HCT116 (cell line): ENCODE measurements at places on chromosomes 6 and 20. TPM values are rescaled to one million over a fixed set of nuclear protein-coding genes. Genes with fewer than 3 reads are reported as not detected.

BMP2 gene
- total RNA-seq: 0.15 TPM

DNA sequence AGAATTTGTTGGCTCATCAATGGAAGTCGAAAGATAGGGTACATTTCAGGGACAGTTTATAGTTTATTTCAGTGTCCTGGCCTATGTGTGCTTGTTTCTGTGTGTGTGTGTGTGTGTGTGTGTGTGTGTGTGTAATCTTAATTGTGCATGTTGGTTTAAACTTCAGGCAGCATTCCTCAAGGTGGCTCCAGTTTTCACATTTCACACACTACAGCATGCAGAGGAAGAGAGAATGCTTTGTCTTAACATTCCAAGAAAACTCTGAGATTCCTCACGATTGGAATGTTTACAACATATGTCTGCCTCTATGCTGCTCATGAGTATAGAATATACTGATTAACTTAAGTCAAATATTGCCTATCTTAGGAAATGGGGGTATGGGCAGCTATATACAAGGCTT lies 332.6 kb upstream of the EPHA7 start:
- no peak overlapping the region for H3K4me3 ChIP-seq
- H3K4me1 ChIP-seq: no peaks in the 10 kb centered on the region
- no peaks in the 10 kb centered on the region for H3K36me3 ChIP-seq
- no peak for DNase-seq
- no peaks in the 10 kb centered on the region for H3K27me3 ChIP-seq

KCNK17 gene
- total RNA-seq: not detected

C6orf15 gene
- total RNA-seq: not detected

GPR63 gene
- 3.5 TPM for total RNA-seq

GRCh38 chr6:29676981-29677601 lies 3.9 kb downstream of the ZFP57 start:
- H3K27me3 ChIP-seq: no peaks in the 10 kb centered on the region
- no peaks in the 10 kb centered on the region for H3K36me3 ChIP-seq
- H3K27ac ChIP-seq: no peak overlapping the region
- no peaks in the 10 kb centered on the region for H3K4me1 ChIP-seq

MRAP2 gene
- 1.4 TPM for total RNA-seq

DNA sequence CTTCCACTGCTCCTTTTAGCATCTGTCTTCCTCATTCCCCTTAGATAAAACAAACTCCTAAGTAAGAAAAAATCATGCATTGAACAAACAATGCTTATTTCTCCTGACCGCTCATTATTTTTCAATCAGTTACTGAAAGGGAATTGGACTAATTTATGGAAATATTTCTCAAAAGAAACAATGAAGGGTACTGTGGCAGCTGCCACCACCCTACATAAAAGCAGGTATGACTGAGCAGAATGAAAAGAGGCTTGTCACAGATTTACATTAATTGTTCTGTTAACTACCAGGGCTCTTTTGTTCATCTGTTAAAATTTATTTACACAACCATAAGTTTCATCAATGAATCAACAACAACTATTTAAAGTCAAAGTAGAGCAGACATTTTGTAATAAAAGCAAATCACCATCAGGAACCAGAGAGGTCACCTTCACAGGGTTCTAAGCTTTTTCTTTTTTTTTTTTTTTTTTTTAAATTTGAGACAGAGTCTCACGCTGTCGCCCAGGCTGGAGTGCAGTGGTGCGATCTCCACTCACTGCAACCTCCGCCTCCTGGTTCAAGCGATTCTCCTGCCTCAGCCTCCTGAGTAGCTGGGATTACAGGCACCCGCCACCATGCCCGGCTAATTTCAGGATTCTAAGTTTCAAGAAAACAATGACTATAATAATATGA lies 204.0 kb downstream of the PTPRK start:
- no peak for DNase-seq
- no peaks in the 10 kb centered on the region for H3K4me1 ChIP-seq
- no peak overlapping the region for H3K27ac ChIP-seq
- H3K27me3 ChIP-seq: no peaks in the 10 kb centered on the region

IRF4 gene
- total RNA-seq: 1.2 TPM

- H3K27ac ChIP-seq: peak overlapping the region; percentile 99; the same call in 1 of the 2 replicates
- peak overlapping the region; percentile 14; the same call in 1 of the 2 replicates for H3K4me3 ChIP-seq
- H3K36me3 ChIP-seq: no peaks in the 10 kb centered on the region
- DNase-seq: peak; percentile 89
- H3K4me1 ChIP-seq: peaks cover 51% of the 10 kb centered on the region
- no peaks in the 10 kb centered on the region for H3K27me3 ChIP-seq
Observed at GRCh38 chr6:26118999-26119398, 31.8 kb downstream of the HFE start.

MCCD1 gene
- total RNA-seq: not detected

CAGE1 gene
- total RNA-seq: 0.20 TPM

GRCh38 chr6:35496036-35496840 lies 641 bp downstream of the TEAD3 start:
- H3K4me3 ChIP-seq: peak overlapping the region; percentile 79
- H3K36me3 ChIP-seq: no peaks in the 10 kb centered on the region
- peak overlapping the region; percentile 82 for H3K27ac ChIP-seq
- H3K27me3 ChIP-seq: no peaks in the 10 kb centered on the region

DNA sequence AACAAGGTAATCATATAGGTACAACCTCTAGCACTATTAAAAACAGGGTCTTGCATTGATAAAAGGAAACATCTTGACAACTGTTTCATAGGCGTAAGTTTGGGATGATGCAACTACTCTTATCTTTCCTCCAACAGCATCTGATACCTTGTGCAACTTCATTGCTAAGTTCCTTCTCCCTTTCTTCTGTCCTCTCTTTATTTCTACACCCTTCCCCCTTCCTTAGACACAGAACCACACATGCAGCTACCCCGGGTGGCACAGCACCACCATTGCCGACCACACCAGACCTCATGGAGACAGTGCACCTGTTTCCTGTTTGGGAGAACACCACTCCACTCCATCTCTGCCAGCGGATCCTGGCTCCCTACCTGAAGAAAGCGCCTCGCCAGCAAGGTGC lies 14.4 kb downstream of the MYB start:
- DNase-seq: no peak
- H3K27ac ChIP-seq: no peak overlapping the region
- H3K4me3 ChIP-seq: no peak overlapping the region
- H3K27me3 ChIP-seq: no peaks in the 10 kb centered on the region

DNA sequence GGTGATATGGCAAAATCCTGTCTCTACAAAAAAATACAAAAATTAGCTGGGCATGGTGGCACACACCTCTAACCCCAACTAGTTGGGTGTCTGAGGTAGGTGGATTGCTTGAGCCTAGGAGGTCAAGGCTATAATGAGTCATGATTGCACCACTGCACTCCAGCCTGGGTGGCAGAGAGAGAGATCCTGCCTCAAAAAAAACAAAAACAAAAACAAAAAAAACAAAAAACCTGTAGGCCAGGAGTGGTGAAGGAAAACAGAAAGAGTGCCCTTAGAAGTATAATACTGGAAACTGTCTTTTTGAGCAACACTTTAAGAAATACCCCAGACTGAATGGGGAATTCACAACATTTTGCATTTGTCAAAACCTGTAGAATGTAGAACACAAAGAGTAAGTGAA lies 85.3 kb downstream of the JARID2 start:
- no peak overlapping the region for H3K4me3 ChIP-seq
- H3K4me1 ChIP-seq: peaks cover 37% of the 10 kb centered on the region
- H3K27ac ChIP-seq: no peak overlapping the region

GRCh38 chr6:17408081-17408480 lies 14.7 kb downstream of the CAP2 start:
- no peaks in the 10 kb centered on the region for H3K4me1 ChIP-seq
- no peaks in the 10 kb centered on the region for H3K27me3 ChIP-seq
- DNase-seq: no peak
- H3K36me3 ChIP-seq: no peaks in the 10 kb centered on the region
- H3K27ac ChIP-seq: no peak overlapping the region
- H3K4me3 ChIP-seq: no peak overlapping the region

LY6G6D gene
- not detected for total RNA-seq

DNA sequence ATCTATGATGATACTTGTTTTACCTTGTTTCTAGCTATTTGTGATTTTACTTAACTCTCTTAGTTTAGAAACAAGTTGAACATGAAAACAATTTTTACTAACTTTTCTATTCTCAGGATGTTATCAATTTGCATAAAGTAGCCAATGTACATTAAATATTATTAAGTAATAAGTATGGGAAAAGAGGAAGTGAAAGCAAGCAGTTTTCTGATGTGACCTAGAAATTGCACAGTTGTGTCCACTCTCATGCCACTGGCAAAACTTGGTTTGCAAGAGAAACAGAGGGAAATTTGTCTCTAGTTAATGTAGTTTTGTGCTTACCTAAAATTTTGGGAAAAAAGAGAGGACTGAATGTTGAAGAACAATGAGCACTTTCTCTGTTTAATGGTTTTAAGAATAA lies 19.2 kb upstream of the TSPYL1 start:
- no peak for DNase-seq
- H3K36me3 ChIP-seq: no peaks in the 10 kb centered on the region
- no peaks in the 10 kb centered on the region for H3K4me1 ChIP-seq
- no peak overlapping the region for H3K4me3 ChIP-seq
- no peaks in the 10 kb centered on the region for H3K27me3 ChIP-seq

SOX4 gene
- total RNA-seq: 67.0 TPM

GRCh38 chr6:25686856-25687255 lies 34.8 kb downstream of the SCGN start:
- no peaks in the 10 kb centered on the region for H3K27me3 ChIP-seq
- no peak overlapping the region for H3K4me3 ChIP-seq
- DNase-seq: no peak
- H3K27ac ChIP-seq: no peak overlapping the region
- no peaks in the 10 kb centered on the region for H3K4me1 ChIP-seq

DNA sequence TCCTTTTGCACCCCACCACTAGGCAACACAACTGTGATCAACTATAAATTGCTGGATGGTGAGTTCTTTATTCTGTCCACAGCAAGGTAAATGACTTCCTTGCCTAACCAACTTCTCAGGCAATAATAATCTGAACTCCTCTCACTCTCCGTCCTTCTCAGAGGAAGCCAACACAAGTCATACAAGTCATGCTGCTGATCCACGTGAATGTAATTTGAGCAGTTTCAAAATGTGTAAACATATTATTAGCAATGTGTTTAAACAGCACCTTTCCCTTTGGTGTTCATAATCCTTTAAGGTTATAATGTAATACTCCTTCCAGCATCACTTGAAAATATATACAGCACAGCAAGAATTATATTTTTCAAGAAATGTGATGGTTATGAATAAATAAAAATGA lies 127.9 kb downstream of the QRSL1 start:
- H3K27me3 ChIP-seq: no peaks in the 10 kb centered on the region
- H3K36me3 ChIP-seq: no peaks in the 10 kb centered on the region
- H3K27ac ChIP-seq: no peak overlapping the region
- H3K4me1 ChIP-seq: no peaks in the 10 kb centered on the region

DNA sequence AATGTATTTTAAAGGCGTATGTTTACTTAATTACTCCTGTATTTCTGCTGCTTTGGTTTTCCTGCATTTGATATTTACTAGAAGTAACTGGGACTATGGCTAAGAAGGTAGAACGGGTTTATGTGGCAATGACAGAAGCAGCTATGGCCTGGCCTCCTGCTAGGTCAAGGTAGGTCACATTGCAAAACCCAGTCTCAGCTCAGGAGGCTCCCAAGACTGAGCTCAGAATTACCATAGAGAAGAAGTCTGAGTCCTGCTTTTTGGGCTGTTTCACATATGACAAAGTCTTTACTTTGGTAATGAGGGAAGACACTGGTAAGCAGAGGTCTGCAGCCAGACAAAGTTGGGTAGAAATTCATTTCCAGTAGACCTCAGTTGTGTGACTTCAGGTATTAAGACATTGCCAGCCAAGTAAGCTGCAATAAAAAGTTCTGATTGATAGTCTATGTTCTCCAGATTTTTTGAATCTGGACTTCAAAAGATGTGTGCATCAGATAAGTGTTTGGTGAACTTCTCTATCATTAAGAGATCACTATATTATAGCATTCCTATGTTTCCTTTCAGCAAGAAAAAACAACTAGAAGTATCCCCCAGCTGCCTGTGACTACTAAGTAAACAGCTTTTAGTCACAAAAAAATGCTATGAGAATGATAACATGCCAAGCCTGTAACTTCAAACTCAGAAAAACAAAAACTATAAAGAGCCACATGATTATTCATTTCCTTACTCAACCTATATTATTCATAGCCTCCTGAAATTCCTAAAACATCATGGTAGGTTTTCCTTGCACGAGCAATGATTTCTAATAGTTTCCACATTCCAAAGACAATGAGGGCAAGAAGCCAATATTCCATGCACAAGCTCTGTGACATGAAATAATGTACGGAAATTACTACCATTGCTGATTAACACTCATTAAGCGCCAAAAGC lies 312.3 kb downstream of the HAO1 start:
- H3K4me1 ChIP-seq: no peaks in the 10 kb centered on the region
- no peaks in the 10 kb centered on the region for H3K36me3 ChIP-seq
- no peaks in the 10 kb centered on the region for H3K27me3 ChIP-seq
- no peak overlapping the region for H3K27ac ChIP-seq

- no peak overlapping the region for H3K4me3 ChIP-seq
- no peak for DNase-seq
- H3K4me1 ChIP-seq: 0 out of 2 replicates have a peak, but pooled peaks cover 3% of the 10 kb centered on the region
- no peaks in the 10 kb centered on the region for H3K36me3 ChIP-seq
- no peaks in the 10 kb centered on the region for H3K27me3 ChIP-seq
Observed at GRCh38 chr6:47075168-47075567, 33.0 kb upstream of the ADGRF1 start.

DNA sequence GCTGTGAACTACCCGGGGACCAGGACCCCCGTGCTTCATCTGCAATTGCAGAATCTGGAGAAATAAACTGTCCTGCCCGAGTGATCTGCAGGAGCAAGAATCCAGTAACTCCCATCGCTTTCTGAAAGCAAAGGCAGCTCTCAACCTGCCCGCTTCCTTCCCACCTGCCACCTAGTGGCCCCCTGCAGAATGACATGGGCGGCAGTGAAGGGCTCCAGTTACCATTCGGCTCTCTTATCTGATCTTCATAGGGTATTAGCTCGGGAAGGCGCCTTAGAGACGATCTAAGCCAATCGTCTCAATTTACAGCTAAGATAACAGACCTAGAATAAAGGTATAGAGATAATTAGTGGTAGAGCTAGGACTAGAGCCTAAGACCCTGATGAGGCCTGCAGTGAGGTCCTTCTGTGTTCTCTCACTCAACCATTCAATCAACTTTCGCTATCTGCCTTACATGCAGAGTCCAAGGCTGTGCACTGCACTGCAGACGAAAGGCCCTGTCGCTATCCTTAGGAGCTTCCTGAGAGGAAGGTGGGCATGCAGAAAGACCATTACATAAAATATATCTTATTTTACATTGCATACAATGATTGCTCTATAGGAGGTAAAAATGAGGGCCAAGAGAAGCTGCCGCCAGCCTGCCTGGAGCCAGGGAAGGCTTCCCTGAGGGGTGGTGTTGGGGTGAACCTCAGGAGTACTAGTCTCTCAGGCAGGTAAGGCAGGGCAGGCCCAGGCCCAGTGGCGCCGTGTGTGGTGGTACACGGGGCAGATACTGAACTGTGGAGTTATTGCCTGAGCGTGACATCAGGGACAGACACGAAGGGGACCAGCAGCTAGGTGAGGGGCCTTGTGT lies 7.1 kb upstream of the PSMG4 start:
- peak overlapping the region; percentile 18 for H3K4me3 ChIP-seq
- H3K27me3 ChIP-seq: no peaks in the 10 kb centered on the region
- H3K36me3 ChIP-seq: no peaks in the 10 kb centered on the region
- DNase-seq: peak; percentile 66
- H3K27ac ChIP-seq: no peak overlapping the region

PXDC1 gene
- total RNA-seq: 6.3 TPM

GRIK2 gene
- 0.64 TPM for total RNA-seq

RSPH4A gene
- total RNA-seq: 0.27 TPM

SMOC2 gene
- total RNA-seq: 0.42 TPM
